ENCODE measurements at places on chromosomes 12 and 14.

GRCh38 chr14:67170660-67171059 is 18.6 kb upstream of the GARIN2 start:
- DNase-seq, result no peak

GRCh38 chr12:128019996-128020544 is 246.9 kb upstream of the TMEM132C start:
- no peak for DNase-seq

DNA sequence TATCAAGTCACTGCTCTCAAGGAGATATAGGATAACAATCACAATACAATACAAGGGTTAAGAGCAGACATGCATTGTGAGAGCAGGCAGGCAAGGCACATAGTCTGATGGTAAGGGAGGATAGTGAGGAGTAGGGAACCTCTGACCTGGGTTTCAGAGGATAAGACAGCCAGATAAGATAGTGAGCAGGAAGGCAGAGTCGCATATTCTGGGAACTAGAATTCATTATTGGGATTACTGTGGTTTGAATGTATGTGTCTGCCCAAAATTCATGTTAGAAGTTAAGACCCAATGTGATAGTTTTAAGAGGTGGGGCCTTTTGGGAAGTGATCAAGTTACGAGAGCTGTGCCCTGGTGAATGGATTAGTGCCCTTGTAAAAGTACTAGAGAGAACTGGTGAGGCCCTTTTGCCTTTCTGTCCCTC is 14.4 kb upstream of the ATF1 start:
- DNase-seq, result no peak

DNA sequence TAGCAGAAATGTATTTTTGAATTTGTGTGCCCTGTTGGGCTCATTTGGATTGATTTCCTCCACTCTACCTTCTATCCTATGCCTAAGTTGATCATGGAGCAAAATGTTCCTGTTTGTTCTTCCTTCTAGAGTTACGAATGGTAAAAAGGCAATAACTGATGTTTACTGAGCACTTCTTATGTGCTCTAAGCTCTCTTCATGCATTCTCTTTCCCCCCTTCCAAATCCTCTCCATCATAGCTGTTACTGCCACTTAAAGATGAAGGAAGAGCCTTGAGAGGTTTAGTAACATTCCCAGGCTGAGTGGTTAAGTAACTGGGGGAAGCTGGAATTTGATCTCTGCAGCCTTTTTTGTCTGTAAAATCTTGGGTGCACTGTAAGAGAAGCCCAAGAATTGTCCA is 60.1 kb downstream of the CHST11 start:
- no peak for DNase-seq

GRCh38 chr12:78181544-78182162 is 351.0 kb downstream of the NAV3 start:
- DNase-seq, result no peak

- DNase-seq, result no peak
Observed at GRCh38 chr12:70983692-70984091, 63.2 kb upstream of the PTPRR start.

GRCh38 chr12:32302218-32303173 is 96.9 kb upstream of the FGD4 start:
- DNase-seq, result no peak

DNA sequence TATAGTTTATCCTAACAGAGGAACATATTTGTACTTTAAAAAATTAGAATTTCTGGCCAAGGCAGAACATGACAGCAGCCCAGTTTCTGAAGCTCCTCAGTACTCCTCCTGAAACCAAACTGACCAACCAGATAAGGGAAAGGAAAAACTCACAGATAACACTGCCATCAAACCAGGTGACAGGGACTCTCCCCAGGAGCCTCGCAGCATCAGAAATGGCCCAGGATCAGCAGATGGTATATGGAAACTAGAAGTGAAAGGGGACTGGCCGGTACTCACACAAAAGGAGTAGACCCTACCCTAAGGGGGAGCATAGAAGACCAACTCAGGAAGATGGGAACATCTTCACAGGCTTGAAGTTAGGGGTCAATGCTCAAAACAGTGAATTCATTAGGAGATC is 22.0 kb downstream of the GALC start:
- DNase-seq, result no peak

GRCh38 chr14:51652168-51653078 is 713 bp downstream of the FRMD6 start:
- DNase-seq, result peak; percentile 66

- DNase-seq, result no peak
Observed at GRCh38 chr12:26124446-26125399, at the start of gene BHLHE41. Gene BHLHE41, minus strand, starts transcription at chr12:26125037. Its CDS starts 258 bp downstream, at chr12:26124779.

DNA sequence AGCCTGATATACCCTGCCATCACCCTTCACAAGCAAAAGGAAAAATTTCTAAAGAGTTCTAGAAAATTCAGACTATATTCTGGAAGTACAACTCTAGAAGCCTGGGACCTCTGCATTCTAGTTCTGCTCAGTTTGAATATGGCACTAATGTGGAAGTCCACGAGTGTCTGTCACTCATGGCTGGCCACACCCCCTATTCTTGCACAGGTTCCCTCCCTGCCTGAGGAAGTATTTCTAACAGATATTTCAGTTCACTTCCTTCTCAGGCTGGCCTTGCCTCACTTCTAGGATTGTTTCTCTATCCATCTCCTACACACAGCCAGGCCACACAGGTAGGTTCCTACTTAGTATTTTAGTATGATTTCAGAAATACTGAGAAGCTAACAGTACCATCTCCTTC is 67.4 kb downstream of the PHLDA1 start:
- no peak for DNase-seq

- DNase-seq, result no peak
Observed at GRCh38 chr12:32843528-32844095, 53.0 kb downstream of the PKP2 start.

All from stimulated activated naive CD4-positive, alpha-beta T cell (primary cell).